ENCODE measurements at places on chromosomes 4 and X.
A peak's percentile ranks its signal among the peaks of the same experiment; 100 is the strongest.

DNA sequence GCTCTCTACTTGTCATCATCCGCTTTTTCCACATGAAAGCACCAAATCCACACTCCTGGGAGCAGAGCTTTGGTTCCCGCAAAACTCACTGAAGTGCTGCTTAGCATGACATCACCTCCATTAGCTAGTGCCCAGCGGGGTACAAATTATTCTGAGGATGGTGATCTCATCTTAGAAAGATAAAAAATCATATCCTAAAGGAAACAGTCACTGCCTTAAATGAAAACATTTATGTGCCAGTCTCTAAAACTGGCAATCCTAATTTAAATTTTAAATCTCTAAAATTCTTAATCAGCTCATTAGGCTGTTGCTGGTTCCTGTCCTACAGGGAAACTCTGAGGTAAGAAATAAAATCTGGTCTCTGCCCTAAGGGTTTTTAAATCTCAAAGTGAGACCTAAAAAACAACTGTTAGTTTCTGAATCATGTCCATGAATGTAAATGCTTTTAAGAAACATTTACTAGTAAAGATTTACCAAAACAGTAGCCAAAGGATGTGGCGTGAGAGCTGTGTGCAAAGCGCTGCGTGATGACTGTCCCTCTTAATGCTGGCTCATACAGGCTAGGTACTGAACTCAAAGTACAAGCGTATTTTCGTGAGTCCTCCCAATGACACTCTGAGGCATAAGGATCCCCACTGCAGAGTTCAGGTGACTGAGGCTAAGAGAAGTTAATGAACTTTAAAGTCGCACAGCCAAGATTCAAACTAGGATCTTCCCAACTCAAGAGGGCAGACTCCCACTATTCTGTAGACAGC lies 4.5 kb downstream of the CASP3 start:
- DNase-seq: no peak

GRCh38 chrX:77900688-77901087 lies 1.4 kb downstream of the COX7B start:
- DNase-seq: no peak

DNA sequence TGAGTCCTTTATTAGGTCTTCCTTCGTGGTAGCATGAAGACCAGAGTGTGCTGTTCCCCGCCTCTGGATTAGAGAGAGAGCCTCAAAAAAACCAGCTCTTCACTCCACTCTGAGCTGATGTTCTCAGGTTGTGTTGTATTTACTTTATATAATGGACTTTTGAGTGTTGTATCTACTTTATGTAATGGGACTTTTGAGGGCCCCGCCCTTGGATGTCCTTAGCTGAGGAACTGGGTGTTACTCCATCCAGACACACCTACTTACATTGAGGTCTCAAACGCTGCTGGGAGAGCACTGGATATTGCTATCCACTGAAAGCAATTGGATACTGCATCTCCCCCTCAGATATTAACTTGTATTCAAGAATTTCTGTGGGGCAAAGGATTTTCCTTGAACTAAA lies 28.2 kb downstream of the ATP8A1 start:
- no peak for DNase-seq

GRCh38 chr4:42136371-42136770 lies 16.1 kb downstream of the BEND4 start:
- no peak for DNase-seq

- DNase-seq: no peak
These were observed 41.4 kb upstream of the USP9X start for GRCh38 chrX:41043674-41044345.

- peak; percentile 72 for DNase-seq
These were observed 69.2 kb downstream of the HADH start for GRCh38 chr4:108058685-108059440.

DNA sequence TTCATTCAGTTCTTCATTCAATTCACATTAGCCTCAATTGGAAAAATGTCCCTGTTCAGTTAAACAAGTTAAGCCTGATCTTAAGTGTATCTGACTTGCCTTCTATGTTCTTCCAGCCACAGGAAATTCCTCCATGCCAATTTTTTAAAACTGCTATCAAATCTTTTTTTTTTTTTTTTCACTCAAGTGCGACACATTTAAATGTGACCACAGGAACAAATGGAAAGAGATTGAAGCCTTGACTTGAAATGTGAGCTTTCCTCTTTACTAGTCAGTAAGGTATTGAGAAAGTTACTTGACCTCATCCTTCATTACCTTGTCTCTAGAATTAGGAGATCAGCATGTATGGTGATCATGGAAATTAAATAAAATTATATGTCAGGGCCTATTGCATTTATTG lies 165.1 kb downstream of the SLIT2 start:
- DNase-seq: no peak

DNA sequence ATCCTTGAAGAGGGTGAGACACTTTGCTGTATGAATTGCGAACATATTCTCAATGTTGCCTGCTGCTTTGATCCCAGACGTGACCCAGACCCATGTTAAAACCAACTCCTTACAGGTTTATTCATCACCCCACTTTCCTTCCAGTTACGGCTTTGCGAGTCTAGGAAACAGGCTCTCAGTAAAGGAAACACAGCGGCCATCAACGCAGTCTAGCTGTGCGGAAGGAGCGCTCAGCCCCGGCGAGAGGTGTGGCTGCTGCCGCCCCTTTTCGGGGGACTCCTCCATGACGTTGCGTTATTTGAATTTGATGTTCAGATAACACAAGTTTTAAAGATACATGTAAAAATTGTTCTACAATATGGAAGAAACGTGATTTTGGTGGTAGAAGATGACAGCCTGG lies 206.4 kb upstream of the FAT1 start:
- no peak for DNase-seq

DNA sequence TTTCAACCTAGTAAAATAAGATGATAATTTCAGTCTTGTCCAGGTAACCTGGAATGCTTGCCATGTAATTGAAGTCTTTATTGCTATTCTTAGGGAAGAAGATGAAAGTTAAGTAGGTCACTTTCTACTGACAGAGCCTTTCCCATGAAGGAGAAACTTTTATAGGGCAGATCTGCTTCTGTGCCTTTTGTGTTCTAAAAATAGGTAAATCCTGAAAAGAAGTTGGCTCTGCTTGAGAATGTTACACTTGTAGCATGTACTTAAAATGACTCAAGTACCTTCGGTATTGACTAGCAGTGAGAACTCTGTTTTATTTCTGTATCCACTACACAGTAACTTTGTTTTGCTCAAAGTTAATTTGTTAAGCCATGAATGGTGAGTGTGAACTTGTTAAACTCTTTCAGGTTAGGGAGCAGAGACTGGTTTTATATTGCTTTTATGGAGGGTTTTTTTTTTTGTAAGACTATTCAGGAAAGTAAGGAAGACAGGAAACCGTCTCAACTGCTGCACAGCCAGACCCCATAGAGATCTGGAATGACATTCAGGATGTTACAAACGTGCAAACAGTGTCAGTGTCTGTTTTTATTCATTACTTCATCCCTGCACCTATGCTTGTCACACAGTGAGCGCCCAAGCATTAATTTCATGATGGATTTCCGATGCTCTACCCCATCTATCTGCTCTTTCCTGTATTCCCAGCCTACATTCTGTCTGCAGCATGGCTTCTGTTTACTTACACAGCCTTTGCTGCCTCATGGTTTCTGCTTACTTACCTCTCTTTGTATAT lies 53.0 kb downstream of the SEPTIN11 start:
- no peak for DNase-seq

GRCh38 chr4:40486534-40486933 lies 143.1 kb downstream of the RBM47 start:
- DNase-seq: peak; percentile 29

- DNase-seq: no peak
These were observed 40.3 kb downstream of the UCHL1 start for GRCh38 chr4:41296995-41297394.

DNA sequence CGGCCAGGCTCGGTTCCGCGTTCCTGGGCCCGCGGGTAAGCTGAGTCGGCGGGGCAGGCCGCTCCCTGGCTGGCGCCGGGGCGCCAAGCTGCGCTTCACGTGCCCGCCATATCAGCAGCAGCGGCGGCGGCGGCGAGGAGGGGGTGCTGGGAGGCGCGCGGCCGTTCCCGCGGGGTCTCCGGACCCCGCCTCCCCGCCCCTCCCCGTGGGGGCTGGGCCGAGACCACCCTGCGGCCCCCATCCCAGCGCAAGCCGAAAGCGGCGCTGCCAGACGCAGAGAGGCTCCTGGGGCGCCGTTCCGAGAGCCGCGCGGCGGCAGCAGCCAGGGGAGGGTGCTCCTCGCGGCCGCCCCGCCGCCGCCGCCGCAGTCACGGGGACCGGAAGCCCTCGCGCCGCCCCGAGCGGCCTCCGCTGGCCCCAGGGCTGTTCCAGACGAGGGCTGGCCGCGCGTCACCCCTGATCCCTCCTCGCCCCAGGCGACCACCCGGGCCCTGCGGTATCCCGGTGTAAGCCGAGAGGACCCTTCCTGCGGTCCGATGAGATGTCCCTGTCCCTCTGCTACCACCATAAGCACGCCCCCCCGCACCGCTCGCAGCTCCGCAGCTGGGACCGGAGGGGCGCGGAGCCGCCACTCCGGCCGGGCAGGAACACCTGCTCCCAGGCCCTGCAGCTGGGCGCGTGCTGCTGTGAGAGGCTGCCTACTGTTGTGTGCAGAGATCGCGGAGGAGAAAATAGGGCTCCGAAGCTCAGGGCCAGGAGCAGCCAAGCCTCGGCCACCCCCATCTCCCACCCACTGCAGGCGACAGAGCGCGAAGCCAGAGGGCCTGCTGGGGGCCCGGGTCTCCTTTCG lies 7.5 kb upstream of the BCOR start:
- DNase-seq: no peak

DNA sequence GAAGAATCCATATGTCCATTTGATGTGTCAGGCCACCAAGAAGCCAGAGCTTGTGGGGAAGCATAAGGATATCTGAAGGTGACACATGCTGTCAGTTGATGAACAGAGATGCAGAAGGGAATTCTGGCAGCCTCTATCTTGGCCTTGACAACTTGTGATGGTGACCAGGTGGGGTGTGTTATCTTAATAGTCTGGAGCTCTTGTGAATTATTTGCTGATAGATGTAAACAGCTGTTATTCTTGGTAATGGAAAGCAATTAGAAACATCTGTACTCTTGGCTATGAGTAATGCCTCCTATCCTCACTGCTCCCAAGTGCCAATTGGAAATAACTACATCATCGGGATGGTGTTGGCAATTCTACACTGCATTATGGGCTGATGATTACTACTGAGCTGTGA lies 51.9 kb downstream of the NAA11 start:
- DNase-seq: no peak

DNA sequence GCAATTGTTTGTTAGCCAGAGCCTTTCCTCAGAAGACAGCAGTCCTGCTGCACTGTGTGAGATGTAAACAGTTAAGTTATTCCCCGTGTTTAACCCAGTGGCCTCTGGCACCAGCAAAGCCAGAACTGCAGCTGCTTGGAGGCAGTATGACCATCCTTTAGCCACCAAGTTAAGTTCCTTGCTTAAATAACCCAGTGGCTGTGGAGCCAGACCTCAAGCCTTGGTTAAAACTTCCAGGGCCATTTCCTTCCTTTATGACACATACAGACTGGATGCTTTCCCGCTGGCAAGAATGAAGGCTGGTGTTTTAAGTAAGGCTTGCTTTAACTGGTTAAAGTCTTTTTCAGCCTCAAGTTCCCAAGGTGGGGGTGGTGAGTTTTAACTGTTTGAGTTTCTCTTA lies 379.8 kb downstream of the DCAF12L2 start:
- DNase-seq: no peak

DNA sequence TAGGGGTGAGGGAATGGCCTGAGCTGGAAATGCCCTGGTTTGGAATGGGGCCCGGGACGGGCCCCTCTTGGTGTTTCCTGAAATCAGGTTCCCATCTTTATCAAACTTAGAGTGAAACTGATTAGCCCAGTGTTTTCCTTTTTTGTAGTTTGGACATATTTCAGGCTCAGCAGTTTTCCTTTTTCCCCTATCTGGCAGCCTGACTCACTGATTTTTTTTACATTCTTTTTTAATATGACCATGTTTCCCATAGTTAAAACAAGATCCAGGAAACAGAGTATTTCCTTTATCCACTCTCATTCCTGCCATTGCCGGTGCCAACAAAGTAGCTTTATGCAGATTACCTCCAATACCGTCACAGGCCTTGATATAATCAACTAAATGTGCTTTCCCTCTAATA lies 20.5 kb upstream of the C4orf17 start:
- DNase-seq: no peak

DNA sequence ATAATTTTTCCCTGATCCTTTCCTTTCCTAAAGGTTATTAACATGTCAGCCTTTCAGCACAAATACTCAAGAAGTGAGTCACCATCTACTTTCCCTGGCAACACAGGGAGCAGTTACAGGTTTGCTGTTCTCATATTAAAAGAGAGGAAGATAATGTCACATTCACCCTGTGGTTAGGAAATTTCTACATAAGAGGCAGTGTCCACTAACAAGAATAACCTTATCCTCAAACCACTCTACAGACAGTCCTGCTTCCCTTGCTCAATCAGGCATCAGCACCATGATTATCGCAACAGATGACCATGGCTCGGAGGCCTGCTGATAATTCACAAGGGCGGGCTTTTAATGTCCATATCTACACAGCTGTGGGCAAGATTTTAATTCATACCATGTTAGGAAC lies 30.9 kb downstream of the RNF150 start:
- DNase-seq: peak; percentile 50

DNA sequence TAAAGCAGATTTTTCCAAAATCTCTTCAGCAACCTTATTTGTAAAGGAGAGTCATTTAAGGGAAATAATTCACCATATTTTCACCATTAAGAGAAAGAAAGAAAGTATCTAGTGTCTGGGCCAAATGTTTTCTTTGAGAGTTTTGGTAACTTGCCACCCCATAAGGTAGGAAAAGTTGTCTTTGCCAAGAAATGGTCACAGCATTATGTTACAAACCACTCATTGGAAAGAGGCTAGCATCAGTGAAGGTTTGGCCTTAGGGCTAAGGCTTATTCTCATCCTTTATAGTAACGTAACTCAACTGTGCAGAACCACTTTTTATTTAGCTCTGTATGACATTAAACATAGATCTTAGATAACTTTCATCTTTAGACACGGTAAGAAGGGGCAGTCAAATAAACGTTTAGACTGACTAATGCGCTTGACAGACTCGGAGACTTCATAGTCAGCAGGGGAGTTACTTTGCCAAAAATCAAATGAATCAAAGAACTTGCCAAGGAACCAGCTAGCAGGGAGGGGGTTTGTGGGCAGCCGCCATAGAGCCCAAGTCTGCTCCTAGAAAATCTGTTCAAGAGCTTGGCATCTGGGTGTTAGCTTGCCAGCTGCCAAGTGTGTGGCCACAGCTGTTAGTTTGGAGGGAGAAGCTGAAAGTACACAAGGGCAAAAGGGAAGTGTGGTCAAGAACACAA lies 182.8 kb upstream of the GRID2 start:
- DNase-seq: no peak

GRCh38 chr4:107034091-107034995 lies 1.8 kb downstream of the DKK2 start:
- no peak for DNase-seq
